ENCODE measurements at places on chromosomes 12 and 14.

GRCh38 chr12:2550561-2551411 lies 244.0 kb upstream of the FKBP4 start:
- DNase-seq, result no peak

DNA sequence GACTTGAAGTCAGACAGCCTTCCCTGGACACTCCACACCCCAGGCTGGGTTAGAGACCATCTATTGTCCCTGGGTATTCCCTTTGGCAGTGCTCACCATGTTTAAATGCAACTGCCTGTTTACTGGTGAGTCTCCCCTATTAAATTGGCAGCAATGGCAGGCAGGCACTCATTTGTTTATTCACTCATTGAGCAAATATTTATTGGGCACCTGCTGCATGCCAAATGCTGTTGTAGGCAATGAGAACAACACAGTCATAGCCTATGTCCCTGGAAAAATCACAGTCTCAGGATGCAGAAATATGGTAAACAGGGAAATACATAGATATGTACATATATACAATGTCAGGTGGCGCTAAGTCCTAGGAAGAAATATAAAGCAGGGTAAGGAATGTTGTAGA lies 212.8 kb downstream of the SUDS3 start:
- DNase-seq, result no peak

GRCh38 chr14:98966016-98966415 lies 306.0 kb downstream of the BCL11B start:
- no peak for DNase-seq

- no peak for DNase-seq
These were observed 24.4 kb upstream of the PTPRQ start for GRCh38 chr12:80419644-80420043.
